ENCODE measurements at places on chromosomes 2 and 18. TPM values are rescaled to one million over a fixed set of nuclear protein-coding genes. Genes with fewer than 3 reads are reported as not detected.

PSMD14 gene
- 124 TPM for total RNA-seq

CHRNG gene
- total RNA-seq, result not detected

SERPINB10 gene
- 4.8 TPM for total RNA-seq

UGT1A4 gene
- 1.3 TPM for total RNA-seq

UGT1A10 gene
- not detected for total RNA-seq

ALPP gene
- total RNA-seq, result not detected

NYAP2 gene
- total RNA-seq, result under 0.01 TPM

LIMS4 gene
- not detected for total RNA-seq

UGT1A9 gene
- 21.4 TPM for total RNA-seq

NEU2 gene
- not detected for total RNA-seq

RUFY4 gene
- not detected for total RNA-seq

ACVR1 gene
- 14.5 TPM for total RNA-seq

SP5 gene
- total RNA-seq, result not detected

MERTK gene
- total RNA-seq, result 2.2 TPM

BCL2L11 gene
- 4.3 TPM for total RNA-seq

RAB6C gene
- total RNA-seq, result not detected

PDE11A gene
- 0.48 TPM for total RNA-seq

SERPINB12 gene
- total RNA-seq, result 0.48 TPM

GPR35 gene
- 0.85 TPM for total RNA-seq

ARMC9 gene
- total RNA-seq, result 11.3 TPM

ABCG5 gene
- total RNA-seq, result not detected

BOLL gene
- total RNA-seq, result not detected

ONECUT2 gene
- not detected for total RNA-seq

CAPN14 gene
- 2.2 TPM for total RNA-seq

EPAS1 gene
- total RNA-seq, result 94.7 TPM

LBX2 gene
- total RNA-seq, result 3.2 TPM

GLI2 gene
- under 0.01 TPM for total RNA-seq

WDPCP gene
- total RNA-seq, result 4.6 TPM

EIF2B4 gene
- total RNA-seq, result 22.7 TPM

RESP18 gene
- total RNA-seq, result not detected

KCNS3 gene
- total RNA-seq, result 20.2 TPM

CTNNA2 gene
- not detected for total RNA-seq

MC5R gene
- not detected for total RNA-seq

SULT1C2 gene
- total RNA-seq, result 0.72 TPM
